ENCODE measurements at places on chromosomes 2 and 18.

- DNase-seq: no peak
These were observed 108.5 kb upstream of the RND3 start for GRCh38 chr2:150595803-150596470.

- DNase-seq: no peak
These were observed 1768.2 kb downstream of the SUCLG1 start for GRCh38 chr2:82690757-82691411.

DNA sequence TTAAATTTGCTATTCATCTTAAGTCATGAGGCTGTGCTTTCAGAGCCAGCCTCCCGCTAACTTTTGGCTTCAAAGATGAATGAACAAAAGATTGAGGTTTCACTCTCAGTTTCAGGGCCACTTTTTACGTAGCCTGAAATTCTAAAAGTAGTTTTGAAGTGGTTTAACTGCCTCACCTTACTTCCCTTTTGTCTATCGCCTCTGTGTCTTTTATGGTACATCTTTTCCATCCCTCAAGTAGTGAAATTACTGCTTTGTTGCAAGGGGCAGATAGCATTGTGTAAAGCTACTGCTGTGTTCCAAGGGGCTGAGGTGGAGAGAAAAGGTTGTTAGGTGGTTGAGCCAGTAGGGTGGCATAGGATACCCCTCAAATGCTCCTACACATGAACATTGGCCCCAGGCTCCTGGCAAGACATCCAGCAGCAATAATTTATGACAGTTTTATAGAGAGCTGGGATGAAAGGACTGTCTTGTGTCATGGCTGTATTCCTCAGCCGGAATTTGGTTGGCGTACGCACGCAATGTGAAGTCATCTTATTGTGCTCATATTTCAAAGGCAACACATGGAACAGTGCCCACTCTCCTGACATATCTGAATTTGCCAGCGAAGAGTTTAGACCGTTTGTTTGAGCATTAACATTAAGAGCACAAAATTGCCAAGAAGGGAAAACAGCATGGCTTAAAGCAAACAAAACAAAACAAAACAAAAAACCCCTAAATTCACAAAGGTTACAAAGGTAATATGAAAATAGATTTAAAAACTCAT, 32.2 kb downstream of the QPCT start:
- DNase-seq: no peak

- no peak for DNase-seq
These were observed 101.9 kb upstream of the TFPI start for GRCh38 chr2:187656123-187656522.

DNA sequence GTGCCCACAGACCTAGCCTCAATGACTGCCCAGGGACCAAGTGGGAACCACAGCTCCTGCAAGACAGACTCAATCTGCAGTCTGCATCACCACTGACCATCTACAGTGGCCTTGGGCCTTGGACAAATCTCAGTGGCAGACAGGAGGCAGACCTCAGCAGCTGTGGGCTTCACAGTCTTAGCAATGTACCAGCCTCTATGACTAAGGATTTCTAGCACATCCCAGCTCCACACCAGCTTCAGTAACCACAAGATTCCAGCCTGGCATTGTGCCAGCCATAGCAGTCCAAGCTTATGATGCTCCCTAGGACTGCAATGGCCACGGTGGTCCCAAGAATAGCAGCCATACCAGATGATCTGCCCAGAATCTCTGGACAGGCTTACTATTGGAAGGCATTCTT, 19.6 kb upstream of the WDR75 start:
- no peak for DNase-seq

DNA sequence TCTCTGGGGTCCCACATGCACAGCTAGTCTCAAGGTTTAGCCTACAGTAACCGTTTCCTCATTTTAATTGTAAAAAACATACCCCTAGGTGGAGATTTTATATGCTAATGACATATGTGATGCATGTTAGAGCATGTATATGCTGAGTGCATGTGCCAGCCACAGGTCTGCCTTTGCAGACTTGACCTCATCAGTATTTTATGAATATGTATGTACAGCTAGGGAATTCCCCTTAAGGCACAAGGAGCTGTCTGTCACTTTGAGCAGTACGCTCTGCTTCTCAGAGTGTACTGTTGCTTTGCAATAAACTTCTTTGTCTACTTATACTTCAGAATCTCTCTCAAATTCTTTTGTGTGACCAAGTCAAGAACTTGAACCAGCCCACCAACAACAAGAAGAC, 131.2 kb upstream of the ERBB4 start:
- no peak for DNase-seq

DNA sequence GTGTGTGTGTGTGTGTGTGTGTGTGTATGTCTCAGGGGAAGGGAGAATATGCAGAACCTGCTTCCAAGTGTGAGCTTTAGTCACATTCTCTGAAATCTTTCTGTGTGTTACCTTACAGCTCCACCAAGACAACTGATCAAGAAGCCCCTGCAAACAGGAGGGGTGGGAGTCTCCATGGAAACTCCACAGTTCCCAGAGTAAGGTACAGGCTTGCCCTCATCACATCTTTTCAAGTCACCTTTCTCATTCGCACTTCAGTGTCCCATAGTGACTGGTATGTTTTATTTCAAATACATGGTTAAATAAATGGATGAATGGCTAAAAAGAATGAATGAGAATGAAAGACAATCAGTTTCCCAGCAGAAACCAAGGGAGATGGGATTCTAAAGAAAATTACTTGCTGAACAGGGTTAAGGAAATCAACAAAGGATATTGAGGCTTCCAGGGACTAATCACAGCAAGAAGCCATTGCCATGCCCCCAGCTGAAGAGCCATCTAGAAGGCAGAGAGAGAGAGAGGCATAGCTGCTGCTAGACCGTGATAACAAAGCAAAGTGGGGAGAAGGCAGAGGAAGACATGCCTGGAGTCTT, 987.2 kb upstream of the CELF4 start:
- no peak for DNase-seq

- no peak for DNase-seq
These were observed 2.1 kb upstream of the CHCHD5 start for GRCh38 chr2:112582314-112582746.

DNA sequence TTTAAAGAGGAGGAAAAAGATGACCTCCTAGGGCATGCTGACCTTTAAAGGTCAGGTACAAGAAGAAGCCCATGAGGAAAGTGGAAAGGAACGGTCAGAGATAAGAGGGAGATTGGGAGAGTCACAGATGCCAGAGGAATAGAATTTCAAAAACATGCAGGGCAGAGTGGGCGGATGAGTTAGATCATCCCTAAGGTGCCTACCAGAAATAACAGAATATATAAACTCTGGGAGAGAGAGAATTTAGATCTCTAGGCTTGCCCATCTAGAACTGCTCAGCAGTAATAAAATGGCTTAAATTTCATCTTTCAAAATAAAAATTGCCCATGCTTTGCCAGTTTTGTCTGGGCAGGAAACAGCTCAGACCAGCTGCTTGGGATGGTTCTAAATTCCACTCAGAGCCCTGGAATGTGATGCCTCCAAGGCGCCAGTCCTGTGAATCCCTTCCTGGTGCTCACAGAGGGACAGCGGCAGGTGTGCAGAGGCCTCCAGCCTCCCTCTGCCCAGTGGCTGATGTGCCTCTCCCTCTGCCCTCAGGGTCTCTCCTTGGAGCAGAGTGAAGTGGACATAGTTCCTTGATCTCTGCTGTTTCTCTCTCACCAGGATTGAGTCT, 130.9 kb downstream of the ANTXR1 start:
- no peak for DNase-seq

DNA sequence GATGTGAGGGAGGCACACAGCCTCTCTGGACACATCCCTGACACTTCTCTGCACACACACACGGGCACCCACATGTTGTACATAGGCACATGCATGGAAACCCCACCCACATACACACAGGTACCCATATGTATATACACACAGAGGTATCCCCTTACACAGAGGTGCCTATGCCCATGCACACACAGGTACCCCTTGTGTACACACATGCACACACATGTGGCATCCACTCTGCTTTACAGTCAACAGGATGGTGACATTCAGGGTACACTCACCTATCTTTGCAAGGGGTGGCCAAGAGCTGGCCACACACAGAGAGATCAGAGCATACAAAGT, 59.5 kb downstream of the FAM168B start:
- no peak for DNase-seq

All from activated CD8-positive, alpha-beta memory T cell treated with anti-CD3 and anti-CD28 coated beads for 1 hour (primary cell).